ENCODE measurements at places on chromosomes 3 and 15. TPM values are rescaled to one million over a fixed set of nuclear protein-coding genes. Genes with fewer than 3 reads are reported as not detected.

ZNF662 gene
- 16.6 TPM for total RNA-seq

RBMS3 gene
- 36.2 TPM for total RNA-seq

PLSCR2 gene
- total RNA-seq = not detected

ANXA2 gene
- 53.1 TPM for total RNA-seq

CLDN16 gene
- 0.46 TPM for total RNA-seq

UROC1 gene
- total RNA-seq = not detected

FEZF2 gene
- total RNA-seq = 1.6 TPM

IQCF5 gene
- total RNA-seq = not detected

ZNF385D gene
- 36.7 TPM for total RNA-seq

IL1RAP gene
- 11.5 TPM for total RNA-seq

SLC7A14 gene
- 32.1 TPM for total RNA-seq

RBP2 gene
- not detected for total RNA-seq

DMXL2 gene
- total RNA-seq = 160 TPM

SLC28A2 gene
- total RNA-seq = not detected

C2CD4B gene
- 1.2 TPM for total RNA-seq

ATP10A gene
- total RNA-seq = 1.8 TPM

EBLN2 gene
- total RNA-seq = 5.3 TPM

MELTF gene
- total RNA-seq = 5.8 TPM

ACKR4 gene
- total RNA-seq = not detected

FBLN2 gene
- total RNA-seq = 6.0 TPM

CELF6 gene
- 19.8 TPM for total RNA-seq

MUC4 gene
- total RNA-seq = 0.46 TPM

CDCP1 gene
- 0.23 TPM for total RNA-seq

ITPKA gene
- total RNA-seq = 0.69 TPM

BFSP2 gene
- total RNA-seq = not detected

USP19 gene
- 41.1 TPM for total RNA-seq

GPR87 gene
- total RNA-seq = not detected

CPLX3 gene
- 0.92 TPM for total RNA-seq

PPARG gene
- 3.0 TPM for total RNA-seq

CCDC54 gene
- not detected for total RNA-seq

ADAMTS7 gene
- 6.0 TPM for total RNA-seq

GOLGA6L25 gene
- total RNA-seq = not detected

SPTBN5 gene
- total RNA-seq = 0.92 TPM

GFM1 gene
- 77.3 TPM for total RNA-seq

PSTPIP1 gene
- 0.23 TPM for total RNA-seq

CILP gene
- 0.23 TPM for total RNA-seq

MUSTN1 gene
- total RNA-seq = not detected

CPEB1 gene
- 10.8 TPM for total RNA-seq

GOLGA8F gene
- not detected for total RNA-seq

FGF12 gene
- total RNA-seq = 118 TPM

TMCC1 gene
- total RNA-seq = 98.5 TPM

TF gene
- 9.2 TPM for total RNA-seq

NR2E3 gene
- not detected for total RNA-seq

SIDT1 gene
- total RNA-seq = 19.6 TPM

ROPN1 gene
- total RNA-seq = not detected

ISLR2 gene
- total RNA-seq = 60.2 TPM

GNAT1 gene
- total RNA-seq = not detected

IFT122 gene
- 34.1 TPM for total RNA-seq

RPP25 gene
- total RNA-seq = 8.1 TPM

CEP19 gene
- 11.8 TPM for total RNA-seq

RFC4 gene
- 21.7 TPM for total RNA-seq

GLDN gene
- total RNA-seq = 5.3 TPM

GOLGB1 gene
- total RNA-seq = 40.8 TPM

SLITRK3 gene
- 26.5 TPM for total RNA-seq

CRABP1 gene
- 37.6 TPM for total RNA-seq

RETNLB gene
- not detected for total RNA-seq

MOBP gene
- 0.92 TPM for total RNA-seq

XCR1 gene
- total RNA-seq = not detected

ITGA11 gene
- total RNA-seq = 0.92 TPM

Data from diencephalon (tissue), 1 donor.